ENCODE measurements at places on chromosomes 12 and 14. TPM values are rescaled to one million over a fixed set of nuclear protein-coding genes. Genes with fewer than 3 reads are reported as not detected.

The TMEM119 gene
- 1.0 TPM for total RNA-seq

DNA sequence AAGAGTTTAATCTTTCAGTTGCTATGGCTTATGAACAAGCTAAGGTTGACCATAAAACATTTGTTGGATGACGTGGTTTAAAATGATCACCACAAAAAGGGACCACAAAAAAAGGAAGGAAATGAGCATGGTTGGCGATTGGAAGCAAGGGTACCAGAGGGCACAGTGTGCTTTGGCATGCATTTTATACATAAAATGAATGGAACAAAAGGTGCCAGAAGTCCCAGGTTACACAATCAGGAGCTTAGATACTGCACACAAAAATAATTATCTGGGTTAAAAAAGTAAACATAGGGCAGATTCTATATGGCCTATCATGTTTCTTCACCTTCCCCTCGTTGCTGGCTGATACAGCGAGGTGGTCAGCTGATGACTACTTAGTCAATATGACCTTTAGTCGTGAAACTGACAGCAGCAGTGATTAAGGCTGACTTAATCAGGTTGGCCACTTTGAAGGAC, 50.7 kb downstream of the ZC3H14 start:
- peak; percentile 29 for ATAC-seq

- ATAC-seq = peak; percentile 67
Measured at GRCh38 chr14:76050797-76051392, 65.3 kb downstream of the IFT43 start.

DNA sequence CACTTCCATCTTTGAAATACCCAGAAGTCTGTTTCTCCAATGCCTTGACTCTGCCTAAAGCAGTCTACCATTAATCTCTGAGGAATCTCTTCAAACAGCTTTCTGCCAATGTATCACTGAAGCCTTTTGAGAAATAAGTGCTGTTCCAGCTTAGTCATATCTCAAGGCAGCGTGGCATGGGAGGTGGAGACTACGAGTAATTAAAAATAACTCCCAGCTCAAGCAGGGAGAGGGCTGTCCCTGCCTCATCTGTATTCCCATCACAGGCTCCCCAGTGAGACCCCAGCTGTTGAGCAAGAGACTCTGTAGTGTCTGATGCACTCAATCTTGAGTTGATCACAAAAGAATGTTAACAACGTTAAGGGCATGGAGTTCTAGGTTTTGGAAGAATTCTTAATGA, 700.6 kb downstream of the DIO2 start:
- ATAC-seq = no peak

The HOXC4 gene
- 27.9 TPM for total RNA-seq

DNA sequence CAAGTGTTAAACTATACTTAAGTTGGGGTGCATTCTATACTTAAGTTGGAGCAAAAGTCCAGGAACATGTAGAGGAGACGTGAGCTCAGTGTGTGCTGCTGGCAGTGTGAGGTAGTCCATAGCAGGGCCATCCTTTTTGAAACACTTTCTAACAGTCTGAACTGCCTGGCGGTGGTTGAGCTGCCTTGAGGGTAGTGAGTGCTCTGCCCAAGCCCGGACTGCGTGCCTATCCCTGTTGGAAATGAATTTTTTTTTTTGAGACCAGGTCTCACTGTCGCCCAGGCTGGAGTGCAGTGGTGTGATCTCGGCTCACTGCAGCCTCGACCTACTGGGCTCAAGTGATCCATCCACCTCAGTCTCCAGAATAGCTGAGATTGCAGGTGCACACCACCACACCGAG, 14.1 kb downstream of the KCNH3 start:
- ATAC-seq = no peak

The LRRK2 gene
- total RNA-seq = not detected

DNA sequence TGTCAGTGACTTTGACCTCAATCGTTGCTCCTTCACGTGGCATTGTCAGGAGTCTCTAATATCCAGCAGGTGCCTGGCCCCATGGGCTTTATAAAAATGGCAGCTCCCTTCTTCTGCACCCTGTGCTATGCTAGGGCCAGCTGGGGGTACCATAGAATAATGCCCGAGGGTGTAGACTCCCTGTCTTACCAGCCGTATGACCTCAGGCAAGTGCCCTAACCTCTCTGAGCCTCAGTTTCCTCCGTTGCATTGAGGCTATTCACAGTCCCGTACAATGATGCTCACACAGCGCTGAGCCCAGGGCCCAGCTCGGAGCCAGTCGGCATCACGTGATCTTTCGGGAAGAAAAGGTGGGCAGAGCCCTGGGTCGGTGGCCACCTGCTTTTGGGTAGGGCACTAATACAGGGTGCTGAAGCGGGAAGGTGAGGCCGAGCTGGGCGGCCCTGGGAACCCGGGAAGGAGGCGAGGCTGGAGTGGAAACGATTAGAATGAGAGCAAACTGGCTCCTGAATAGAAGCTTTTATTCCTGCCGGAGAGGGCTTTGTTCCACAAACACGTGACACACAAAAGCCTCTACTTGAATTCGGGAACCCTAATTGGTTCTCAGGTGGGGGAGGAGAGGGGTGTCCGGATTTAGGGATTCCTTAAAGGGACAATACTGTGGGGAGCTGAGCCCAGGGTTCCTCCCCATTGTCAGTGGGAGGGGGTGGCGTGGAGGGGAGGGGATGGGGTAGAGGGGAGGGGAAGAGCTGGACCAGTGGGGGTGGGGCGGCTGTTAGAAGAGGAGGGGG, 19.9 kb upstream of the MSI1 start:
- ATAC-seq = peak; percentile 85

DNA sequence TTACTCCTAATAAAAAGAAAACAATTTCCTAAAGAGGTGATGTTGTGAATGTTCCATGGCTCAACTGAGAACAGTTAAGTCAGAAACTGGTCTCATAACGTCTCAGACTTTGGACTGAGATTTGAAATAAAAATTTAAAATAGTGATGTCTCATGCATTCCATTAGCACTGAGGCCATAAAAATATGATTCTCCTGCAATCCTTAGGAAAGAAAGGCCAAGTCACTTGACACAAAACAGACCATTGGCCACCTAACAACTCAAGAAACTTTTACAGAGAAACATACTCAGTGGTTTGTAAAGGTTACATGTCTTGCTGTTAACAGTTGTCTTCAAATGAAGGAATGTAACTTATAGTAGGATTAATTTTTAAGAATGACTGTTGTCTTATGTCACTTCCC, 58.1 kb downstream of the STAB2 start:
- no peak for ATAC-seq

GRCh38 chr12:52525661-52526499, 5.7 kb upstream of the KRT5 start:
- no peak for ATAC-seq

DNA sequence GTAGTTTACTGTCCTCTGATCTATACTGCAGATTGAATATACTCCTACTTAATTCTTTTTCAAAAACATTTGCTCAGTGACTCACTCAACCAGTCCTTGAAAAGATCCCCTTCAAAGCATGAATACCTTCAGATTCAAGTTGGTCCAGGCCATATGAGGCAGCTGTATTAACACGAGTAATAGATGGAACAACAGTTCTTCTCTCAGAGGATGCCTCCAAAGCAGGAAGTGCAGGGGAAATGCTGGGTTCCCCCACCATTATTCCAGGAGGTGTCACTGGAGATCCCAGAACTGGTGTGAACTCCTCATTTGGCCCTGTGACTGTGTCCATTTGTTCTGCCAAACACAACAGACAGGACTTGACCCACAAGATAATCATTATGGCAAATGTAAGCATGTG, 20.6 kb downstream of the ARMH4 start:
- no peak for ATAC-seq

DNA sequence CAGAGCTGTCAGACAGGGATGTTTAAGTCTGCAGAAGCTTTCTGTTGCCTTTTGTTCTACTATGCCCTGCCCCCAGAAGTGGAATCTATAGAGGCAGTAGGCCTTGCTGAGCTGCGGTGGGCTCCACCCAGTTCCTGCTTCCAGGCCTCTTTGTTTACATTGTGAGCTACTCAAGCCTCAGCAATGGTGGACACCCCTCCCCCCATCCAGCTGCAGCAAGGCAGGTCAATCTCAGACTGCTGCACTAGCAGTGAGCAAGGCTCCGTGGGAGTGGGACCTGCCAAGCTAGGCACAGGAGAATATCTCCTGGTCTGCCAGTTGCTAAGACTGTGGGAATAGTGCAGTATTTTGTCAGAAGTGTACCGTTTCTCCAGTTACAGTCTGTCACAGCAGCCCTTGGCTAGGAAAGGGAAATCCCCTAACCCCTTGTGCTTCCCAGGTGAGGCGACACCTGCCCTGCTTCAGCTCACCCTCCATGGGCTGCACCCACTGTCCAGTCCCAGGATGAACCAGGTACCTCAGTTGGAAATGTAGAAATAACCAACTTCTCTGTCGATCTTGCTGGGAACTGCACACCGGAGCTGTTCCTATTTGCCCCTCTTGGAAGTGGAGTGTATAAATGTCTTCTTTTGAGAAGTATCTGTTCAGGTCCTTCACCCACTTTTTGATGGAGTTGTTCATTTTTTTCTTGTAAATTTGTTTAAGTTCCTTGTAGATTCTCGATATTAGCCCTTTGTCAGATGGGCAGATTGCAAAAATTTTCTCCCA, 213.5 kb upstream of the SLC38A2 start:
- peak; percentile 93 for ATAC-seq

GRCh38 chr12:118900993-118901392, 80.3 kb upstream of the SRRM4 start:
- no peak for ATAC-seq
